Liver (tissue), 10 donors: ENCODE measurements at places on chromosomes 7 and 10.
A peak's percentile ranks its signal among the peaks of the same experiment; 100 is the strongest.

DNA sequence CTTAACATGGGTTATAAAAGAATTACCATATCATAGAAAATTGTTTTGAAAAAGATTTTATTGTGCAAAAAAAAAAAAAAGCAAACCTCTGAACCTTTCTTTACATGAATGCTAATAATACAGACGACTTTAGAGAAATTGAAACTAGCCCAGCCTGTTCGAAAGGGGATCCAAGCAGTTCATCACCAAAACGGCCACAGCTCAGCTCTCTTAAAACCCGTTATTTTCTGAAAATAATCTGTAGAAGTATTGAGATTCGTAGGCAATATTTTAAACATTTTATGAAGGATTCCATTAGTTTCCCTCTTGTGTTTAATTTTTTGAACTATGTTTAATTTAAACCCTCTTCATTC is 9.9 kb upstream of the GSAP start:
- no peak for DNase-seq

DNA sequence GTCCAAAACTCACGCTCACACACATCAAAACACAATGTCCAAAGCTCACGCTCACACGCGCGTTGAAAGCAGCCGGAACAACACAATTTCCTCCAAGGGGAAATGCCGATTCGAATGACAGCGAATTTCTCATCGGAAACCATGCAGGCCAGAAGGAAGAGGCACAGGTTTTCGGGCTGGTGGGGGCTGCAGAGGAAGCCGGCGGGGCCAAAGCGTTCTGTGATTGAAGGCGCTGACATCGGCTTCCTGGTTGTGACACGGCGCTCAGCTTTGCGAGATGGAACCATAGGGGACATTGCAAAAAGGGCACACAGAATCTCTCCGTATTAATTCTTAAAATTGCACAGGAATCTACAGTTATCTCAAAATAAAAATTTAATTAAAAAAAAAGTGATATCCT is 61.3 kb downstream of the FOXL3 start:
- no peak for DNase-seq

GRCh38 chr10:22810643-22811465 is 96.5 kb upstream of the PIP4K2A start:
- no peak for DNase-seq

- DNase-seq, result no peak
These were observed 1584.4 kb upstream of the LRRTM3 start for GRCh38 chr10:65341323-65341925.

GRCh38 chr10:105042906-105043552 is 401.9 kb downstream of the SORCS3 start:
- no peak for DNase-seq

GRCh38 chr10:113709221-113709838 is 29.6 kb downstream of the CASP7 start:
- no peak for DNase-seq

- no peak for DNase-seq
These were observed at the start of gene CYP2C9 for GRCh38 chr10:94938383-94938782. Gene CYP2C9, plus strand, starts transcription at chr10:94938658. Its CDS starts 25 bp downstream, at chr10:94938683.

DNA sequence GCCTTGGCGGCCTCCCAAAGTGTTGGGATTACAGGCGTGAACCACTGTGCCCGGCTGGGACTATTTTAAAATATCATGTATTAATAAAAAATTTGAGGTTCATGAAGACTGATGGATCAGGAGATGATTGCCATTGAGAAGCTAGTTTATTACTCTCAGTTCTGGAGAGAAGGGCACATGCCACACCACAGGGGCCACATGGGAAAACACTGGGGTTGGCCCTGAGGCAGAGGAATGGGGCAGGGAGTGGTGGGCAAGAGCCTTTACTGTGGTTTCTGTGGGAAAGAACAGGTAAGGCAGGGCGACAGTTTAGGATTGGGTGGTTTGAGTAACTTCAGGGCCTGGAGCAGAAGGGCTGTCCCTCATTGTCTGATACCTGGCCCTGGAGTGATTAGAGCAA is 6.8 kb upstream of the TBRG4 start:
- DNase-seq, result no peak

DNA sequence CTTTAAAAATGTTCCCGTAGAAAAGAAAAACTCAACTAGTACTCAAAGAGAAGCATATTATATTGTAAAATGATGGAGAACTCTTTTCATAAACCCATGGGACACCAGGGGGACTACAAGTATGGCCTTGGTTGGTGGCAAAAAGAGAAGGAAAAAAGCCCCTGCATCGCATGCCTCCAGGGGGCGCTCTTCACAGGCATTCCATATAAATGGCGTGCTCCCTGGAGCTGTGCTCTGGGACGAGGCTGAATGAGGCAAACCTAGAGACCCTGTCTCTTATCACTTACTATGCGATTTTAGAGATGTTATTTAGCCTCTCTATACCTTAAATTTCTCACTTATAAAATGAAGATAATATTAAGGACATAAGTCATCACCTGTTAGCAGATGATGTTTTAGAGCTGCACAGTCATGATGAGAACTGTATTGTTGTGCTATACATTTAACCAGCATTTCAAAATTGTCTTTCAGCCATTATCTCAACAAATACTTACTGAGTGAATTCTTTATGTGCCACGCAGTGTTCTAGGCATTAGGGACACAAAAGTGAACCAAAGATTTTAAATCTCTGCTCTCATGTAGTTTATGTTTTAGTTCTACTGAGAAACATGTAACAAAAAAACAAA is 105.8 kb downstream of the ARHGAP21 start:
- peak; percentile 75 for DNase-seq

GRCh38 chr10:42753126-42753506 is 29.5 kb upstream of the BMS1 start:
- DNase-seq, result peak; percentile 81

- DNase-seq, result no peak
These were observed 23.9 kb downstream of the SLC18A2 start for GRCh38 chr10:117264782-117265181.

DNA sequence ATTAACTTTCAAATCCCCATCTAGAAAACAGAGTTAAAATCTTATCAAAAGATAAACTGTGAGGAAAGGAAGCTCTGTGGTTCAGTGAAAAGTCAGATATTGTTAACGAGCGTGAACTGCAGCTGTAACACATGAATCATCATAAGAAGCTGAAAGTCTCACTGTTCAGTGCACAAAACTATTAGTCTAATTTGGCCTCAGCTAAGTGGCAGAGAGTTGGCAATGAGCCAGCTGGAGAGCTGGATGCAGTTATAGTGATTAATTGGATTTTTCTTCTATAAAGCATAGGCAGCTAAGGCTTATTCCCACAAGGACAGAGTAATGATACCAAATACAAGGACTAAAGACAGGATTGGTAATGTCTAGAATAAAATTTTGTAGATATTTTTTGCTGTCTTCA is 101.1 kb upstream of the ABCB5 start:
- no peak for DNase-seq

DNA sequence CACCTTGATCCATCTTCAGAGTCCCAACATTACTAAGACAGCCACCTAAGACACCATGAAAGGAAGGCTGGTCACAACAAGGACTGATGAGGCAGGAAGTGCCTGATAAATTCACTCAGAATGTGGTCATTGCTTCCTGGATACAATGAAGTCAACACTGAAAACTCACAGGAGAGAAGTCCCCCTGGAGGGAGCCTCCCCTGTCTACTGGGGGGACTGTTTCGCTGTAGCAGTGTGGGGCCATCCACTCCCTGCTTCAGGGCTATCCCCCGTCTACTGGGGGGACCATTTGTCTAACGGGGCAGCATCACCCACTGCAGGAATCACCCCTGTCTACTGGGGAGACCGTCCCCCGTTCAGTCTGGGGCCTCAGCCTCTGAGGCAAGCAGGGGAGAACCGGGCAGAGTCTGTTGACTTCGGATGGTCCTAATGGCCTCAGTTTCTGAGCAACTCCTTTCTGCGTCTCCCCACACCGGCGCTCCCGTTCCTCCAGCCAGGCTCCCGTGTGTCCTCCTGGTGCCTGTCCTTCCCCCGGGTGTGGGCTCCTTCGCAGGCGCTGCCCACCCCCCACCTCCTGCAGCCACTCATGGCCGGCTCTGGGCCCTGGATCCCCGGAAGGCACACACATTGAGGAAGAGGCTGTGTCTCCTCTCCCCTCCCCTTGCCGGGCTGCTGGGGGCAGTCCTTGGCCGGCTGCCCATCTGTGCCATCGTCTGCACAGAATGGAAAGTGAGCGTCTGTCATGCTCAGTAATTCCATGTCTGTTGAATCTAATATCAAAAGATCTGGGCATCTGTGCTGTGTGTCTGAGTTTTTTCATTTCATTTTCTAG is 59.9 kb upstream of the DNAJB6 start:
- DNase-seq, result no peak

GRCh38 chr7:20862554-20862953 is 75.9 kb upstream of the SP8 start:
- no peak for DNase-seq

DNA sequence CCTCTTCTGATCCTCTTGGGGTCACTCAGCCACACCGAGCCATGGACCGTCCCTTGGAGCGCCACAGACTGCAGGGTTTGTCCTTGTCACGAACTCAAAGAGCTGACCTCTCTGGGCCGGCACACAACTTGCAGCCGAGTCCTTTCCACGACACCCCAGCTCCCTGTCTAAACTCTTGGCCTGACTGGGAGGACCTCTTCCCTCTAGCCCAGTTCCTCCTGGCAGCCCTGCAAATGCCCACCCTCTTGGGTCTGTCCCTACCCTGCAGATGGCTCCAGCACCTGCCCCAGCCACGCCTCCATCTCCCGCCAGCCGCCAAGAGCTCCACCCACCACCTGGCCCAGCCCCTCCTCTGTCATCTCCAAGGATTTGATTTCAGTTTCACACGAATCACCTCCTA is 339.2 kb downstream of the DNAJB6 start:
- DNase-seq, result no peak

DNA sequence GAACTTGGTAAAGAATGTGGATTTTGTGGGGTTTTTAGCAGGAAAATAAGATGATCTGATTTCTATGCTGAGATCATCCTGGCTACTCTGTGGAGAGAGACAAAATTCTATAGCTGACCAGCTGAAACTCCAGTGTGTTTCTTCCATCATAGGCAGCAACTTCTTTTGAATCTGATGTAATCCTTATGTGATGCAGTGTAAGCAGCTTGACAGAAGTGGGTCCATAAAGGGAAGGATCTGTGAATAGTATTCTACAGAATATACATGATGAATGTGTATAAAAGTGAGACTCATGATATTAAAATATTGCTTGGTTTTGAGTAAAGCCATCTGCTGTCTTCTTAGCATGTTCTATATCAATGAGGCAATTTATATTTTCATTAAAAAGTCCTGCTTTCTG is 4.4 kb downstream of the MYO3A start:
- DNase-seq, result no peak

- DNase-seq, result no peak
These were observed 34.0 kb downstream of the PPP2R2D start for GRCh38 chr10:131934769-131935168.

GRCh38 chr7:93856323-93856722 is 34.2 kb downstream of the TFPI2 start:
- no peak for DNase-seq

- DNase-seq, result no peak
These were observed 116.2 kb upstream of the SH2B2 start for GRCh38 chr7:102170393-102170970.

DNA sequence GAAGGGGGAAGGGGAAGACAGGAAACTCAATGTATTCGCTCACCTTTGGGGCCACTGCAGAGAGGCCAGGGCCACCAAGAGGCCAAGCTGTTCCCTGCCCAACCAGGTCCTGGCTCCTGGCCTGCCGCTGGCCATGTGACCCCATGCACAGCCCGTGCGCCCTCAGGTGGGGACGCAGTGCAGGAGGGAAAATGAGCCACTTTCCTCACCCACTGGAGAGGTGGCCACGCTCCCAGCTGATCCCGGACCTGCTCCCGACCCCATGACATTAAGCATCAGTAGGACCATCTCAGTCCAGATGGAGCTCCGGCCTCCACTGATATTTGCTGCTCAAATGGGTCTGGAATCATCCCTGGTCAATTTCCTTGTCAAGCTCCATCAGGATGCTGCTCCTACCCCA is 40.2 kb downstream of the HSPA12A start:
- no peak for DNase-seq

GRCh38 chr7:18201350-18201749 is 173.7 kb upstream of the PRPS1L1 start:
- no peak for DNase-seq

DNA sequence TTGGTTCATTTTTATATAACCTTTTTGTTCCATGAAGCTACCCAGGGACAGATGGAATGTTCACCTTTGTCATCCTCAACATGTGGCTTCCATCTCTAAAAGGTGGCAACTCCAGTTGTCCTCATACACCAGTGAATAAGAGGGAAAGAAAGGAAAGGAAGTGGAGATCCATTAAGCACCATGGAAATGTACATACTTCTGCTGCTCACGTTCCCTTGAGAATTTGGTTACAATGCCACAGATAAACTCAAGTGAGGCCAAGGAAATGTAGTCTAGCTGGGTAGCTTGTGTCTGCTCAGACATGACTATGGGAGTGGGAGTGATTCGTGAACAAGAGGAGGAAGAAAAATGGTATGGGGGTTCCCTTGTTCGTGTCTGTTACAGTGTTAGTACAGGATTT is 237.1 kb upstream of the FAM3C start:
- no peak for DNase-seq

DNA sequence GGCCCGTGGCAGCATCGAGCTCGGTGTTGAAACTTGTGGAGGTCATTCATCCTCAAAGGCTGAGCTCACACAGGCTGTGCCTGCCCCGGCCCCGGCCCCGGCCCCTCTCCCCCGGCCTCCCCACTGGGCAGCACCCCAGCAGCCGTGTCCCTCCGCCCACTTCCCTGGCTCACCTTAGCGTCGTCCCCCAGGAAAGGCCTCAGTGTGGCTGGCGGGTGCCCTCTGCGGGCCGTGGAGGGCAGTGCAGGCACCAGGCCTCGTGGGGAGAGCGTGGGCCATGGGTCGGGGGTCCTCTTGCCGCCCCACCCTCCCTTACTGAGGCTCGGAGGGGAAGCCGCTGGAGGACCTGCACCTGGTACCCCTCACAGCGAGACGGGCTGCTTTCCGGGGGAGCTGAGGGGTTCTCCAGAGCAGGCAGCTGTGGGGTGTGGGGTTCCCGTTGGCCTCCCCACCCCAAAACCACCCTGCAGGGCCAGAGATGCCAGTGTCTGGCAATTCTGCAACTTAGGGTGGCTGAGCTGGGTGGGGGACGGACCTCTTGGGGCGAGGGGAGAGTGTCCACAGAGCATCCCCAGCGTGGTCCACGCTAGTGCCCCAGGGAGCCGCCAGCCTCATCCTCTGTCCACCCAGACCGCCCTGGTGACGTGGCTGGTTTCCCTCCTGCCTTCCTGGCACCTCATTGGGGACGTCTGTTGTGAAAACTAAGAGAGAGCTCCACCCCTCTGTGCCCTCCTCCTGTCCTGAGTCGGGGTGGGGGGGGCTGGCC is 44.2 kb upstream of the DPYSL4 start:
- peak; percentile 58 for DNase-seq

- DNase-seq, result no peak
These were observed 16.9 kb upstream of the MTURN start for GRCh38 chr7:30117896-30118295.

DNA sequence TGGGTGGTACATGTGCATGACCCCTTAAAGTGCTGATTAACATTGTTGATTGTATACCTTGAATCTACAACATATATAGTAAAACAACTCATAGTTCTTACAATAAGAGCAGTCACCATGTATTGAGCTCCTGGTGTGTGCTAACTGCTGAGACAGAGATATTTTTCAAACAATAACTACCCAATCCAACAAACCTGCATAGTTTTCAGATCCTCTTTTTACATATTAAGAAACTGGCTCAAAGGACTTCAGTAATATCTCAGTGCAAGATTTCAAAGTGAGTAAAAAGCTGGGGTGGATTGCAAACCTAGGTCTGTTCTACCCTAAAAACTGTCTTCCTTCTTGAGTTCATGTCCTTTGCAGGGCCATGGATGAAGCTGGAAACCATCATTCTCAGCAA is 272.2 kb downstream of the SNX13 start:
- DNase-seq, result no peak

- no peak for DNase-seq
These were observed 80.4 kb downstream of the PPP1R3C start for GRCh38 chr10:91552274-91553095.
